ENCODE measurements at places on chromosomes 4 and X. TPM values are rescaled to one million over a fixed set of nuclear protein-coding genes. Genes with fewer than 3 reads are reported as not detected.

DNA sequence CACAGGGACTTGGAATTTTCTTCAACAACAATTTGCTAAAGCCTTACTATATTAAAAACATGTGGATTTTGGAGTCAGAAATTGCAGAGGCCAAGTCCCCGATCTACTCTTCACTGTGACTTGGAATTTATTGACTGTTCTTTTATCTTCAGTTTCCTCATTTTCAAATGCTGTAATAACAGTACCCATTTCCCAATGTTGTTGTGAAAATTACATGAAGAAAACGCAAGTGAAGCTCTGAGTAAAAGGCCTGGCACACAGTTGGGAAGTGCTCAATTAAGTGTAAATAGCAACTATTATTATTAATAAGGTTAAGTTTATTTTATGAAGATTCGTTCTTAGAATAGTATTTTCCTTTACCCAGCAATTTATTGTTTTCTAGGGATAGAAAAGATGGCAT lies 15.7 kb downstream of the STBD1 start:
- DNase-seq: no peak

GRCh38 chr4:123068081-123068480 lies 145.7 kb upstream of the NUDT6 start:
- DNase-seq: no peak

- DNase-seq: no peak
Observed at GRCh38 chr4:135120195-135120594, 918.6 kb upstream of the PABPC4L start.

CSAG2 gene
- total RNA-seq: not detected
